ENCODE measurements at places on chromosomes 2 and 18.
A peak's percentile ranks its signal among the peaks of the same experiment; 100 is the strongest.

GRCh38 chr2:10504370-10504993 lies 56.4 kb upstream of the ODC1 start:
- DNase-seq = no peak

DNA sequence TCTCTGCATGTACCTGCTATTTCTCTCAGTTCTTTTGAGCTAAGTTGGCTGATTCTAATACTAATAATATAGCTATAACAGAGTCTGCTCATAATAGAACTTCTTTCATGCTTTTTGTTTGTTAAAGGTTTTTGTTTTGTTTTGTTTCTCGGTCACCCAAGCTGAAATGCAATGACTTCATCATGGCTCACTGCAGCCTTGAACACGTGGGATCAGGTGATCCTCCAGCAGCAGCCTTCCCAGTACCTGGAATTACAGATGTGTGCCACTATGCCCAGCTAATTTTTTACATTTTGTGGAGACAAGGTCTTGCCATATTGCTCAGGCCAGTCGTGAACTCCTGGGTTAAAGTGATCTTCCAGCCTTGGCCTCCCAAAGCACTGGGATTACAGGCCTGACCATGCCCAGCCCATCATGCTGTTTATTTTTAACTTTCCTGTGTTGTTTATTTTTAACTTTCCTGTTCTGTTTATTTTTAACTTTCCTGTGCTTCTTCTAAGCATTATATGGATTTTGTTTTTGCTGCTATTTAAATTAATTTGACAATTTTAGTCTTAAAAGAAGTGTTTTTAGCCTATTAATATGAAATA lies 763.8 kb upstream of the CDH7 start:
- no peak for DNase-seq

- no peak for DNase-seq
Measured at GRCh38 chr18:79631096-79631507, 48.5 kb upstream of the CTDP1 start.

DNA sequence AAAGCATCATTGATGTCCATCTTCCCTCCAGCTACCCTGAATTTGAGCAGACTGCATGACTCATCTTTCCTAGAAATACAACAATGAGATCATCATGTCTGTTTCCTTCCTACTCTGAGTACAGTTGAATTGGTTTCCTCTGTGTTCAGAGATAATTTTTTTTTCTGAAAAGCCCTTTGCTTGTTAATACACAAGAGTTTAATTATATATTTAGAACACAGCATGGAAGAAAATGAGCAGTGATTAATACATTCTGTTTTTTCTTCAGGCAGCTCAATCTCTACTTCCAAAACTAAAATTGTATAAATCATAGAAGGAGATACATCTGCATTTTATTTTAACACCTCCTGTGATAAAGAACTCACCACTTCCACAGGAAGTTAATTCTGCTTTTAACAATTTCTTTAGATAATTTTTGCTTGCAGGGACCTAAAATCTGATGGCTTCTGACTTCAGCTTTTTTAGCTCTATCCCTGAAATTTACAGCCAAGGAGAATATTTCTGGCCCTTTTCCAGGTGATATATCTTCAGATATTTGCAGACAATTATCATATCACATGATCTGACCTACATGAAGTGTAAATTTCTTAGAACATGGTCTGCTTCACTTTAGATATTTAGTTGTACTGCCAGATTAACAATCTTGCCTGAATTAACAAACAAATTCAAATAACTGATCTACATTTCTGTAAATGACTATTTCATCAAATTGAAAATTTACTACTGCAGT lies 249.0 kb downstream of the TRIB2 start:
- DNase-seq = no peak

DNA sequence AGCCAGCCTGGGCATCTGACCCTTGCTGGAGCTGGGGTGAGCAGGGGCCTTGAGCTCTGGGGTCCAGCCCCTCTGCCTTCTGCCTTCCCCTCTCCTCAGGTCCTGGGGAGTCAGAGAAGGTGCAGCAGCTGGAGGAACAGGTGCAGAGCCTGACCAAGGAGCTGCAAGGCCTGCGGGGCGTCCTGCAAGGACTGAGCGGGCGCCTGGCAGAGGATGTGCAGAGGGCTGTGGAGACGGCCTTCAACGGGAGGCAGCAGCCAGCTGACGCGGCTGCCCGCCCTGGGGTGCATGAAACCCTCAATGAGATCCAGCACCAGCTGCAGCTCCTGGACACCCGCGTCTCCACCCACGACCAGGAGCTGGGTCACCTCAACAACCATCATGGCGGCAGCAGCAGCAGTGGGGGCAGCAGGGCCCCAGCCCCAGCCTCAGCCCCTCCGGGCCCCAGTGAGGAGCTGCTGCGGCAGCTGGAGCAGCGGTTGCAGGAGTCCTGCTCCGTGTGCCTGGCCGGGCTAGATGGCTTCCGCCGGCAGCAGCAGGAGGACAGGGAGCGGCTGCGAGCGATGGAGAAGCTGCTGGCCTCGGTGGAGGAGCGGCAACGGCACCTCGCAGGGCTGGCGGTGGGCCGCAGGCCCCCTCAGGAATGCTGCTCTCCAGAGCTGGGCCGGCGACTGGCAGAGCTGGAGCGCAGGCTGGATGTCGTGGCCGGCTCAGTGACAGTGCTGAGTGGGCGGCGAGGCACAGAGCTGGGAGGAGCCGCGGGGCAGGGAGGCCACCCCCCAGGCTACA lies 3.8 kb downstream of the EMILIN1 start:
- DNase-seq = no peak

DNA sequence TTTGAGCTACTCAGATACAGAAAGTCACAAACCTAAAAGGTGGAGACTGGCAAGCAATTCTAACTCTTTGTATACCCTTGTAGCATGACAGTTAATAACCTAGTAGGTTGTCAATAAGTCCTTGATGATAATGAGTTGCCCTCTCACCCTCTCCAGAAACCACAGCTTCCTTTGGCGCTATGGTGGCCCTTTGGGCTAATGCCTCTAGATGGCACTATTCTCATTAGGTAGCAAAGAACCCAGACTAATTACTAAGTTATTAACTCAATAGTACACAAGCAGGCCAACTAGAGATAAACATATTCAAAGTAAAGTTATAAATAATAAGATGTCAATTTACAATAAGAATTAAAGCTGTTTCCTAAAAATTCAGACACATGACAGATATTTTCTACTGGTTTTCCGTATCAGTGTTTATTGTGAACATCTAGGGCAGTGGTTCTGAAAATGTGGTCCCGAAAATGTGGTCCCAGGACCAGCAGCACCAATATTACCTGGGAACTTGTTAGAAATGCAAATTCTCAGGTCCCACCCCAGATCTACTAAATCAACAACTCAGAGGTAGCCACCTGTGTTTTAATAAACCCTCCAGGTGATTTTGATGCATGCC lies 41.1 kb downstream of the LDAH start:
- no peak for DNase-seq

DNA sequence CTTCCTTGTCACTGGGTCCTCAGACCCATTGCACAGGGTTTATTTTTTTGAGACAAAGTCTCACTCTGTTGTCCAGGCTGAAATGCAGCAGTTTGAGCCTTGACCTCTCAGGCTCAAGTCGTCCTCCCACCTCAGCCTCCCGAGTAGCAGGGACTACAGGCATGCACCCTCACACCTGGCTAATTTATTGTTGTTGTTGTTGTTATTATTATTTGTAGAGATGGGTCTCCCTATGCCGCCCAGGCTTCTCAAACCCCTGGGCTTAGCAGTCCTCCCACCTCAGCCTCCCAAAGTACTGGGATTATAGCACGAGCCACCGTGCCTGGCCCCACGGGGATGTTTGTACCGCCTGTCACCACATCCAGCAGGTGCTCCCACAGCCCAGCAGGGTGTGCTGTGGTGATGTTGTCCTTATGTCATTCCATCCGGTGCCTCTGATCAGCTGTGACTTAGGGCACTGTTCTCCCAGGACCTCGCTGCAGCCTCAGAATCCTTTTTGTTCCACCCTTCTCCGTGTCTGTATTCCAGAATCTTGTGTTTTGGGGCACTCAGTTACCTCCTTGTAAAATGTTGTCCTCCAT lies 182.3 kb downstream of the INO80D start:
- DNase-seq = no peak

GRCh38 chr2:72937356-72937669 lies 20.0 kb downstream of the EMX1 start:
- no peak for DNase-seq

GRCh38 chr2:161484061-161484460 lies 68.0 kb downstream of the TBR1 start:
- no peak for DNase-seq

- no peak for DNase-seq
Measured at GRCh38 chr2:53987336-53987921, 16.6 kb upstream of the PSME4 start.

DNA sequence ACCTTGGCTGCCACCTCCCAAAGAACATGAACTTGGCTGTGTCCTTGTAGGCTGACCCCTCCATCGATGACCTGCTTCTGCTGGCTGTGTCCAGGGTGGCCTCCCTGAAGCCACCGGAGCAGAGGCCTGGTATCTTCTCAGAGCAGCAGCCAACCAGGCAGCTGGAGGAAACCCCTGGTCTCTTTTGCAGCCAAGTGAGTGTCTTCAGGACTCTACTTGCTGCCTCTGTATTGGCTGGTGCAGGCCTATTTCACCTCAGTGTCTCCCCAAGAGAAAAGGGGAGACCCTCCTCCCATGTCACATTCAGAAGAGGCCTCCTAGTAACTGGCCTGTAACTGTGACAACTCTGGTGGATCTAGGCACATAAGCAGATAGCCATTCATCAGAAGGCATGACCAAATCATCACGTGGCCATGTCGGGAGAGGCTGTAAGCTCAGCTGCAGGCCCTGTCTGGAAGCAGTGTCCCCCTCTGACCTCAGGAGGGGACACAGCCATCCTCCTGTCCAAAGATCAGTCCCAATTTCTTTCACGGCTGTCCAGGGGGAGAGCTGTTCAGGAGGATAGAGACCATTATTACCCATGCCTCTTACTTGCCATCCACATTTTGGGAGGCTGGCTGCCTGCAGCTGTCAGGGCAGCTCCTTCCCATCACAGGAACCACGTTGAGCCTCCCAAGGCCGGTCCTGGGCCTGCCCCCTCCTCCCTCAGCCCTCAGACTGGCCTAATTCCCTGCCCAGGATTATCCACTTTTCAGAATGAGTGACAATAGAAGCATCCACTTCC lies 20.9 kb upstream of the ROCK2 start:
- no peak for DNase-seq

DNA sequence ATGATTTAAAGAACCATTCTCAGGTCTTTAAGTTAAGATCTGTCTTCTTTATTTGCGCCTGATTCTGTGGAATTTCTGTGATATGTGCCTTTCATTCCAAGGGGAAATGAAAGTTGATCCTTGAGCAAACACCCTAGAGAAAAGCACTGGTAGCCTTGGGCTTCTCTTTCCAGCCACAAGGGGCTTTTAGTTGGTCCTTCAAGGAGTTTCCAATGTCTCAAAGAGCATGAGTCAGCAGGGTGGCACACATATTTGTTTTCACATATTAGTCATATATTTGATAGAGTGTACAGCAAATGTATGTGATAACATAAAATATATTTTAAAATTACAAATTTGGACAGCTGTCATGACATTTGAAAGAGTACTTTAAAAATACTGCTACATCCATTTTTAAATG lies 339.5 kb downstream of the TXNL1 start:
- DNase-seq = no peak

GRCh38 chr2:120219291-120219690 lies 3.9 kb downstream of the TMEM185B start:
- no peak for DNase-seq

DNA sequence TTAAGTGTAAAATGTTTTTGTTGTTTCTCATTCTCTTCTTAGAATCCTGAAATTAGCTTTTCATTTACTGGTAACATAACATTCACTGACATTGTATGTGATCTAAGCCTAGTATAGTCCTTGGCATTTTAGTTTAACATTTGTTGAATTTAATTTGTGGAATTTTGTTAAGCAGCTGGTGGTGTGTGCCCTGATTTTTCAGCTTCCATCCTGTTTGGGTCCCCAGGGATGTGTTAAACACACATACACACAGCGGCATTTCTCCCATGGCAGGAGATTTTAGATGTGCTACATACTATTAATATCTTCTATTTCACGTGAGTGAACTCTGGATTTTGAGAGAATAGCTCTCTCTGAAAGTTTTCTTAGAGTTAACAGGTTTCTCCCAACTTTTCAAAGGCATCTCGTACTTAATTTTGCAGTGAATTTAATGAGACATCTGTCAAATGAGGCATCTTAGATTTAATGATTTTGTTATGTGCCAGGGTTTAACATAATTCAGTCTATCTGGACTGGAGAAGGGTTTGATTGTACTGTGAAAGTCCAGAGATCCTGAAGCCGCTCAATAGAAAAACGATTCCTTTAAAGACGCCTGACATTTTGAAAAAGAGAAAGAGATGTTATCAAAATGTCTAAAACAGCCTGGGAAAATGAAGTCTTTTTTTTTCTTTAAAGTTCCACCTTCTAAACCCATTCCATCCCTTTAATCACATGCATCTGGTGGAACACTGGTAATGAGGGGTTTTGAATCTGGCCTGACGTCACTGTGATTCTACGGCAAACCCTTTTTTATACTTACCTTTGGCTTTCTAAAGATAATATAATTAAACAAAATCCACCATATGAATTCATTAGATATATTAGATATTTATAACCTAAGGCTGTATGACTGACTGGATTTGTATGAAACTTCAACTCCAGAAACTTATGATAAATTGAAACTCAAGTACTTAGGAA lies 6.8 kb downstream of the PHLPP1 start:
- DNase-seq = no peak

GRCh38 chr2:105082107-105082506 lies 44.2 kb downstream of the MRPS9 start:
- no peak for DNase-seq

DNA sequence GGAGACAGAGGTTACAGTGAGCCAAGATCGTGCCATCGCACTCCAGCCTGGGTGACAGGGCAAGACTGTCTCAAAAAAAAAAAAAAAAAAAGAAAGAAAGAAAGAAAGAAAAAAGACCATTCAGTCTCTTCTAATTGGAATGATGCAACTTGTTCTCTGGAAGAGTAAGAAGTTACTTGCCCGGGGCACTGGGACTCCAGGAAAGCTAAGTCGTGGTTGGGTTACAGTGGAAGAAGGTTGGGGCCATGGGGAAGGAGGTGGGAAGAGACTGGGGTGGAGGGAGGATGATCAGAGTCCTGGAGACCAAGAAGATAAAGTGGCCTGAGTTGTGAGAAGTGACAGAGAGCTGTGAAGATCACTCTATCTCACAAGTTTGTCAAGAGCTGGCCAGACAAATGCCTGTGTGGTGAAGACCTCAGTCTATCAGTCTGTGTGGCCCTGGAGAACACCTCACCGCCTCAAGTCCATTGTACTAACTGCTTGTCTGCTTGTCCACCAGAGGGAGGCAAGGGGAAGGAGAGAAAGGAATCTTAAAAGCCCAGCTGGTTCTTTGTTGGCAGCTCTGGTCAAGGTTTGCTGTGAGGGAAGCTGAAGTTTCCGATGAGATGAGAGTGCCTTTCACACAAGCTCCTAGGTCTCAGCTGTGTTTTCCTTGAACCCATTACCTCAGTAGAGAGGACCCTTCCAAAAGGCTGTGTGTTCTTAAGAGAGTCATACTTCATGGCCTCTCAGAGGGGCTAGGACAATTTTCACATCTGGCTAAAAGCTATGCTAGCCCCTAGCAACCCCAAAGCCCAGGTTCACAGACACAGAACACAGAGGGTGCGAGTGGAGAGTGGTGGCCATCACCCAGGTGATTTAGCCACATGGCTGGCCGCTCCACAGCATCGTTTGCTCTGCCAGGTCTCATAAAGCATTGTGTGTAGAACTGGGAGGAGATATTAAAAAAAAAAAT lies 72.0 kb upstream of the TMEM178A start:
- DNase-seq = no peak

- DNase-seq = no peak
Measured at GRCh38 chr2:19358242-19359020, at the start of gene OSR1. TSS of gene OSR1 (minus strand) at chr2:19358623. CDS start at chr2:19353805, 4,818 bp downstream.

GRCh38 chr2:223727562-223727961 lies 109.8 kb downstream of the AP1S3 start:
- peak; percentile 2 for DNase-seq

All from stimulated activated CD4-positive, alpha-beta T cell treated with anti-CD3 and anti-CD28 coated beads, Interleukin-2, amount 100 ng/mL, for 48 hours (primary cell).